ENCODE measurements at places on chromosomes 16 and 17.

GRCh38 chr17:37405955-37406634, 541 bp downstream of the ACACA start:
- DNase-seq = no peak

DNA sequence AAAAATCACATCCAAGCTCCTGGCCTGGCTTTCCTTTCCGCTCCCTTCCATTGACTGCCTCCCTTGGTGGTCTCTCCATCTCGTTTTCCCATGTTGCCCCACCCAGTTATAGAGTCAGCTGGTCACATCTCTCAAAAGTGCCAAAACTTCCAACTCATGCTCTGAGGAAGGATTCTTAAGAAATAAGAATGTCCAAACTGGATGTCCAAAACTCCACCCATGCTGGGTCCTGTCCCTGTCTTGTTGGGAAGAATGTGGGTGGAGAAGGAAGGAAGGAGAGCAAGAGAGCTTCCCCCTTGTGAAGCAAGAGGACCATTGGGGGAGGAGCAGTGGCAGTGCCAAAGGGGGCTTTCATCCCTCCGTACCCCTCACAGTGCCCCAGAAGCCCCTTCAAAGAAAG, 44.6 kb upstream of the MAP3K14 start:
- DNase-seq = no peak

DNA sequence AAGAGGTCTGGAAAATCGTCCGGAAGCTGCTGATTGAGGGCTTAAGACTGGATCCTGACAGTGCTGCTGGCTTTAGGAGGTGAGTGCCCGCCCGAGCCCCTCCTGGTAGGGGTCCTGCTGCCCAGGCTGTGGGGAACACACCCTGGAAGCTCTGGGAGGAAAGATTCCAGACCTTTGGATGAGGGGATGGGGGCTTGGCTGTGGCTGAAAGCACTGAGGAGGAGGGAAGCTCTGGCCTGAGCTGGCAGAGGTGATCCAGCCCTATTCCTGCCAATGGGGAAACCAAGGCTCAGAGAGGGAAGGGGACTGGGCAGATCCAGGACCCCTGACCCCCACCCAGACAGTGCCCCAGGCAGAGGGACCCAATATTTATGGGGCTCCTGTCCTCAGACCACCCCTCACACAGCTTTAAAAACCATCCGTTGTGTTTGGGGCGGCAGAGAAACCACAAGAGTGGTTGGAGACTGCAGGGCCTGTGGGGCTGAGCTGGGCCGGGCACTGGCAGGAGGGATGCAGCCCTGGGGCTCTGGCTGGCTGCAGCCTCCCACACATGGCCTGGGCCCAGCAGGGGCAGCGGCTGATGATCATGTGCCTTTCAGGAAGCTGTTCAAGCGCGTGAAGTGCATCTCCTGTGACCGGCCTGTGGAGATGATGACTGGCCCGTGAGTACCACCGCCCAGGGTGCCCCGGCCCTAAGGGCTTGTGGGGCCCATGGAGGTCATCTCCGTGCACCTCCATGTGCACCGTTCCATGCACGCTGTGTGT, 22.8 kb downstream of the UBALD1 start:
- no peak for DNase-seq

- DNase-seq = no peak
Measured at GRCh38 chr17:31486351-31487062, 95.0 kb downstream of the RAB11FIP4 start.

GRCh38 chr17:47925678-47925988, 15.7 kb upstream of the PNPO start:
- DNase-seq = no peak

GRCh38 chr16:88133507-88133843, 182.2 kb downstream of the BANP start:
- no peak for DNase-seq

- DNase-seq = no peak
Measured at GRCh38 chr16:47693226-47693625, 232.1 kb downstream of the PHKB start.

GRCh38 chr17:51128076-51128475, 7.4 kb upstream of the SPAG9 start:
- DNase-seq = no peak

DNA sequence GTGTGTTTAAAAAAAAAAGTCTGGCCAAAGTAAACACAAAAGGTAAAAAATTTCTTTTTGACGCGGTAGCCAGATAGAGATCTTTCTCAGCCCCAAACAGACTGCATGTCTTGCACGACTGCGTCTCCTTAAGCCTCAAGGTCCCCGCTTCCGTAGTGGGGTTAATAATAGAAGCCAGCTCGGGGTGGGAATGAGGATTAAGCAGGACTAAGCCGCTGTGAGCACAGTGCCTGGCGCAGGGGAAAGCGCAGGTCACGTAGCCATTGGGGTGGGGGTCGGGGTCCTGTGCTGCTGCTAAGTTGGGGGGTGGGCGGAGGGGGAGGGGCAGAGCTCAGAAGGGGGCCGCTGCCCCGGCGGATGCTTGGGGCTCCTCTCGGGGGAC, 521 bp downstream of the GGA2 start:
- peak; percentile 13 for DNase-seq

GRCh38 chr17:55959756-55960155, 193.5 kb upstream of the ANKFN1 start:
- no peak for DNase-seq

GRCh38 chr16:80105160-80105559, 435.6 kb upstream of the DYNLRB2 start:
- DNase-seq = no peak

- DNase-seq = no peak
Measured at GRCh38 chr16:50245417-50246298, 20.7 kb upstream of the ADCY7 start.

DNA sequence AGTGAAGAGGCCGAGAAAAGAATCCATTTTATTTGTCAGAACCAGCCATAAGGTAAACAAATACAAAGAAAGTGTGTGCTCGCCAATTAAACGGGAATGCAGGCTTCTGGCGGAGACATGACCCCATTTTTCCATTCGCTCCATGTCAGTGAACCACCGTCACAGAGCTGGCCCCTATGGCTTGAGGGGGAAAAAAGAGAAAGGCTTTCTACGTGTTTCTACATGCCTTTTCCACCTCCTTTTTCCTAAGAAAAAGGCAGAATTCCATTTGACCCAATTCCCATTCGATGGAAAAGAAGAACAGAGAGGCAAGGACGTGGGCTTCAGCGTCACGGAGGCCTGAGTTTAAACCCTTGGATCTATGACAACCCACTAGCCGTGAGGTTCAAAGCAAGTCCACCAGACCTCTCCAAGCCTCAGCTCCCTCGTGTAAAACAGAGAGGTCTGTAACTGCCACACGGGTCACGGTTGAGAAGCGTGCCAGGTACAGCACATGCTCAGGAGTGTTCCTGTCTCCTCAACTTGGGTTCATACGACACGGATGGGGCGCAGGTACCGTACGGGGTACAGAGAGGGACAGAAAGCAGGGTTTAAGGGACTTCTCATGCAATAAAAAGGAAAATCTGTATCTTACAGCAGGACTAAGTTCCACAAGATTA, 91.9 kb downstream of the NXN start:
- DNase-seq = no peak

- DNase-seq = no peak
Measured at GRCh38 chr16:29192329-29193247, 207.7 kb downstream of the LAT start.

- no peak for DNase-seq
Measured at GRCh38 chr17:9020096-9020823, 1.1 kb upstream of the NTN1 start.

DNA sequence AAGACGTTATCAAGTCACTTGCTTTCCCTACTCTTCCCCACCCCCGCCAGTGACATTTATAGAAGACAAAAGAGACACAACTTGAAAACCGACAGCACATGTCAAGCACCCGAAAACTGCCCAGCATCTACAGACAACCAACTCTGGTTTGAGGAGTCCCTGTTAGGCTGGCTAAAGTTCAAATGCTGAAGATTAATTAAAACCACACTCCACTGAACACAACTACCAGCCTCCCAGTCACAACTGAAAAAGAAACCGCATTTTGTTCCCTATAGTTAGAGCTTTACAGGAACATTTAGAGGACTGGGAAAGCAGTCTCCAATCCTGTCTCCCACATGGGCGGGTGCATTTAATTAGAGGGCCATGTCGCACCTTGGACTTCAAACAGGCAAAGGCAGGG, 73.0 kb upstream of the COX10 start:
- no peak for DNase-seq

- DNase-seq = no peak
Measured at GRCh38 chr16:70685938-70686375, at the start of gene MTSS2. Gene MTSS2, minus strand, starts transcription at chr16:70686053. Its CDS starts 262 bp downstream, at chr16:70685791.

DNA sequence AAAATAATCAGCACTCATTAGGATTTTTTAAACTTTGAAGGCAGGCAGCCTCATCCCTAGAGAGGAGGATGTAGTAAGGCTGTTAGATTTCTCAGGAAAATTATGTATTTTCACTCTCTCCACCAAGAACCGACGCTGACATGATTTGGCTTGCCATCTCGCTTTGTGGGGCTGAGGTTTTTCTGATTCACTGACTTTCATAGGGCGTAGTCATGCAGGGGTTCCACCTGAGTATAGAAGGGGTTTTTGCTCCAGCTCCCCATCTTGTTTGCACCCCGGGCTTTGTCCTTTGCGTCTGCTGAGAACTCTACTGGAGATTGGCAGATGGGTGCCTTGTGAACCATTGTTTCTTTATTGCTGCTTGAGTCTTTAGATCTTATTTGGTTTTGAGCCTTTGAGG, 20.2 kb downstream of the TOM1L1 start:
- no peak for DNase-seq

- no peak for DNase-seq
Measured at GRCh38 chr17:50458270-50458669, 10.4 kb downstream of the CHAD start.

DNA sequence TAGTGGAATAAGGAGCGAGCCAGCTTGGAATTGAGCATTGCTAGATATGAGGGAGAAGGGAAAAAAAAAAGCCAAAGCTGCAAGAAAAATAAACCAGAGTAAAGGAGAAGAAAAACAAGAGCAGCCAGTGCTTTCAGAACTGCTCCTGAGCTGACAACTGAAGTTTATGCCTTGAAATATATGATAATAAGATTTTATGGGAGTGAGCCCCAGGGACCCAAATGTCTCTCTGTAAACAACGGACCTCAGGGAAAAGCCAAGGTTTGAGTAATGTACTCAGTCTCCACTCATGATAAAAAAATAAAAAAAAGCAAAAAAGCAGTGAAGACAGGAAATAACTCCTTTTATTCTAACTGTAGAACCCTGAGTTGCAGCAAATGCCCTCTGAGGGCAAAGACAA, 132.6 kb downstream of the SNX11 start:
- no peak for DNase-seq

DNA sequence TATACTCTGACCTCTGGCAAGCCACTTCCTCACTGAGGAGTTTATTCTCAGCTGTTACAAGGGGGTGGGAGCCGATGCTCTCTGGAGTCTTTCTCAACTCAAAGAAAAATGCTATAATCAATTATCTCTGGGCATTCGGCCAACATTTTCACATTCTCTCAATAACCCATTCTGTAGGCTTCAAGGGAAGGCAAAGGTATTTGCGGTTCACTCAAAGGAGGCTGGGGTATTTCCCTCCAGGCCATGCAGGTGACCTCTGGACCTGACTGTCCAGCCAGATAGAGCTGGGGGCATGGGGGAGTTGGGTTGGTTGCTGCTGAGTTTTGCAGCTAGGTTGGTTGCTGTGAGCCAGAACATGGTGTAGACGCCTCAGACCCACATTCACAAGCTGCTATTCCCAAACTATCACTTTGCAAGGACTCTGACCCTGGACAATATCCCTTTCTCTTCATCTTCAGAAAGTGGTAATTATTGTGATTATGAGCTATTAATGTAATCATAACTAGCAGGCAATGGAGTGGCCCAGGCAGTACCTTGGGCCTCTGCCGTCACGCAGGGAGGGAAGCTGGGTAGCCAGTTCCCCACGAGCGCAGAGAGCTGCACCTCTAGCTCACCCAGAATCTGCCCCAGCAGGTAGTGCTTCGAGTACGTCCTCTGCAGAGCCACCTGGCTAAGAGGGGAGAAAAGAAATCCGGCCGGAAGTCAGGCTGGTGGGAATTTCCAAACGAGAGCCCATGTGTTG, 42.1 kb downstream of the AIPL1 start:
- DNase-seq = no peak

GRCh38 chr17:7626307-7626706, 1.3 kb downstream of the SAT2 start:
- DNase-seq = no peak

- DNase-seq = no peak
Measured at GRCh38 chr17:82094931-82095776, 2.9 kb downstream of the FASN start.

- DNase-seq = no peak
Measured at GRCh38 chr16:31464348-31464769, 5.1 kb downstream of the ARMC5 start.

- DNase-seq = no peak
Measured at GRCh38 chr17:68257934-68258333, 10.1 kb downstream of the AMZ2 start.

DNA sequence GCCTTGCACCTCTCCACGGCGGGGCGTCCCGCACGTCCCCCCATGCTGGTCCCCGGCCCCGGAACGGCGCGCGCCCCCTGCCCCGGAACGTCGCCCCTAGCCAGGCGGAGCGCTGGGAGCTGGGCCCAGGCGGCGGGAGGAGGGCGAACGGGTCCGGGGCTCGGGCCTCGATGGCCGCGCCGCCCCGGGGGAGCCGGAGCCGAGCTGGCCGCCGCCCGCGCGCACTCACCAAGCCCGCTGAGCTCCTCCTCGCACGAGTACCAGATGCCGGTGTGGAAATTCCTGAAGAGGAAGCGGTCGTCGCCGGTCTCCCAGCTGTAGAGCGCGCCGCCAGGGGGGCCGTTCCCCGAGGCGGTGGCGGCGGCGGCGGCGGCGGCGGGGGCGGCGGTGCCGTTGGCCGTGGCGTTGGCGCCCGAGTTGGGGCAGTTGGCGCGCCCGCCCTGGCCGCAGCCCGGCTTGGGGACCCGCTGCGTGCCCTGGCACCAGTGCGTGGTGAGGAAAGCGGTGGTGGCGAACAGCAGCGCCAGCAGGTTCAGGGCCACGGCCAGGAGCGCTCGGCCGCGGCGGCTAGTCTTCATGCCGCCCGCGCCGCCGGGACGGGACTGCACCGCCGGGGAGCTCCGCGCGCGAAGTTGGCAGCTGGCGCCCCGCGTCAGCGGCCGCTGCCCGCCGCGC, 530 bp downstream of the GSG1L start:
- no peak for DNase-seq

DNA sequence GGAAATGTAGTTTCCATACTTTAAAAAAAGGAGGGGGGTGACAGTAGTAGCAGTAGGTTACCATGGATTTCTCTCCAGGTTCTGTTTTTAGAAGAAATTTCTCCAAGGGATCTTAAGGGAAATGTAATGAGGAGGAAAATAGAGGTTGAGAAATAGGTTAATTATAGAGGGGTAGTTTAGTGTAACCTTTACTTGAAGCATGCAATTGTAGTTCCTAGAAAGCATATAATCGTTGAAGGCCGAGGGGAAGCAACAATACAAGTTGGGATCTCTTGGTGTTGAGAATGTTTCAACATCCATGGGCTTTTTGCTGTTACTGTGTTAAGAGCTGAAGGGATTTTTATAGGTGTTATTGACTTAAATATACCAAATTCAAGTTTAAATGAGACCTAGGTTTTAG, 25.1 kb downstream of the TNRC6A start:
- DNase-seq = no peak

Data from stimulated activated CD4-positive, alpha-beta T cell treated with anti-CD3 and anti-CD28 coated beads, Interleukin-2, amount 100 ng/mL, for 48 hours (primary cell).